ENCODE measurements at places on chromosomes 16 and 17. TPM values are rescaled to one million over a fixed set of nuclear protein-coding genes. Genes with fewer than 3 reads are reported as not detected.

The PDILT gene
- not detected for total RNA-seq

The TBC1D3C gene
- 0.13 TPM for total RNA-seq

The HYDIN gene
- not detected for total RNA-seq

The CDH1 gene
- not detected for total RNA-seq

The B3GNT9 gene
- 4.6 TPM for total RNA-seq

The AATF gene
- total RNA-seq: 37.1 TPM

The HS3ST3A1 gene
- 0.07 TPM for total RNA-seq

The EVPLL gene
- not detected for total RNA-seq

The EPOP gene
- total RNA-seq: 1.4 TPM

The BRICD5 gene
- total RNA-seq: 1.7 TPM

The CCL16 gene
- not detected for total RNA-seq

The KCNJ18 gene
- not detected for total RNA-seq

The MSLN gene
- total RNA-seq: not detected

The LYRM1 gene
- total RNA-seq: 36.6 TPM

The TP53TG3F gene
- not detected for total RNA-seq

The SMIM36 gene
- not detected for total RNA-seq

The PMFBP1 gene
- total RNA-seq: 0.93 TPM

The PRR35 gene
- total RNA-seq: not detected

The PAQR4 gene
- total RNA-seq: 23.8 TPM

The CD79B gene
- 4.5 TPM for total RNA-seq

The PLSCR3 gene
- 66.6 TPM for total RNA-seq

The USP7 gene
- total RNA-seq: 52.3 TPM

The SPNS3 gene
- total RNA-seq: 0.93 TPM

The HSPB9 gene
- total RNA-seq: not detected

The ICAM2 gene
- 1,396 TPM for total RNA-seq

The KRTAP4-4 gene
- total RNA-seq: not detected

The ACSM3 gene
- 0.44 TPM for total RNA-seq

The LGALS9B gene
- not detected for total RNA-seq

The CD7 gene
- total RNA-seq: not detected

The MEIOB gene
- total RNA-seq: not detected

The SLC6A2 gene
- not detected for total RNA-seq

The TVP23A gene
- not detected for total RNA-seq

The STAT5B gene
- 24.4 TPM for total RNA-seq

The PABPN1L gene
- total RNA-seq: not detected

The PRDM7 gene
- total RNA-seq: not detected

The CCL11 gene
- total RNA-seq: not detected

The CD300LG gene
- not detected for total RNA-seq

The ZFP3 gene
- total RNA-seq: 0.94 TPM

The CCDC154 gene
- total RNA-seq: 0.05 TPM

The VMO1 gene
- 0.13 TPM for total RNA-seq

The ARHGAP23 gene
- total RNA-seq: 127 TPM

The FA2H gene
- total RNA-seq: not detected

The TMC5 gene
- not detected for total RNA-seq

The SPATA22 gene
- total RNA-seq: not detected

The IRX6 gene
- not detected for total RNA-seq

The PPL gene
- 0.64 TPM for total RNA-seq

The DRG2 gene
- total RNA-seq: 54.2 TPM

The CACNA1G gene
- total RNA-seq: not detected

The MYH8 gene
- total RNA-seq: not detected

The RUNDC3A gene
- not detected for total RNA-seq

The PHKB gene
- 37.8 TPM for total RNA-seq

The HS3ST3B1 gene
- total RNA-seq: 0.44 TPM

The MYO15B gene
- total RNA-seq: 1.7 TPM

The NPIPB4 gene
- total RNA-seq: 4.7 TPM

The MRPL12 gene
- total RNA-seq: 156 TPM

The SEPTIN1 gene
- not detected for total RNA-seq
